ENCODE measurements at places on chromosomes 3 and 15.

DNA sequence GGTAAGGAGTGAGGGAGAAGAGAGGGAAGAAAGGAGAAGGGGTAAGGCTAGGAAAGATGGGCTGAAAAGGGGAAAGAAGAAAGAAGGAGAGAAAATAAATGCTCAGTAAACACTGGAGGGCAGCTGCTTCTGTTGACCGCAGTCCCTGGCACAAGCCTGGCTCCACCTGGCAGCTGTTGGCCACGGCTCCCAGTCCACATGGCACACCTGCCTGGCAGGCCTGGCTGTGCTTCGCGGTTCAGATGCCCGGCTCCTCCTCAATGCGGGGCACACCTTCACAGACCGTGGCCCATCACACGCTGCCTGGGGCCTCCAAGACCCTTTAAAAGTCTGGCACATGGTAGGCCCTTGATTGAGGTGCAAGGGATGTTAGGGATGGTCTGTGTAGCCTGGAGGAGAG lies 516.8 kb upstream of the PROK2 start:
- DNase-seq: no peak

GRCh38 chr3:48634661-48635221 lies 520 bp downstream of the SLC26A6 start:
- peak; percentile 12 for DNase-seq

DNA sequence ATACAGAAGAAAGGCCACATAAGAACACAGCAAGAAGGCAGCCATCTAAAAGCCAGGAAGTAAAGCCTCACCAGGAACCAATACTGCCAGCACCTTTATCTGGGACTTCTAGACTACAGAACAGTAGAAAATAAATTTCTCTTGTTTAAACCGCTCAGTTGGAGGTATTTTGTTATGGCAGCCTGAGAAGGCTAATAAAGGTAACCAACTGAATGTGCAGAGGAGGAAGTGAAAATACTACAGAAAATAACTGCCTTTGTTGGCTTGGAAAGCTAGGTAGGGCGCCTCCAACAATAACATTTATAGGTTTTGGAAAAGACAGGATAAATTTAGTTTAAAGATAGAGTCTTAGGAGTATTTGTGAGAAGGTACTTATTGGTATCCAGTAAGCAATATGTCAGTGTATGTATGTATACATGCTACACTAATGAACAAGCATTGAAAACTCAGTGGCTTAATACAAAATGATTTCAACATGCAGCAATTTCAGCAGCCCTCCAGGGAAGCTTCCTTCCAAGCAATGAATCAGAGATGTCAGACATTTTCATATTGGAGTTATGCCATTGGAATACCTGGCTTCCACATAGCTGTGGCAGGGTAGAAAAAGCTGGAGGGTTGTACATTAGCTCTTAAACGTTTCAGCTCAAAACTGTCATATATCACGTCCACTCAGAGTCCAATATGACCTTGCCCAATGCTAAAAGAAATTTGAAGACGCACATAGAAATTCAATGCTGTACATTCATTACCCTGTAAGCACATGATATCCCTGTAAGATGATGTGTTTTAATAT lies 48.9 kb downstream of the ZBBX start:
- no peak for DNase-seq

DNA sequence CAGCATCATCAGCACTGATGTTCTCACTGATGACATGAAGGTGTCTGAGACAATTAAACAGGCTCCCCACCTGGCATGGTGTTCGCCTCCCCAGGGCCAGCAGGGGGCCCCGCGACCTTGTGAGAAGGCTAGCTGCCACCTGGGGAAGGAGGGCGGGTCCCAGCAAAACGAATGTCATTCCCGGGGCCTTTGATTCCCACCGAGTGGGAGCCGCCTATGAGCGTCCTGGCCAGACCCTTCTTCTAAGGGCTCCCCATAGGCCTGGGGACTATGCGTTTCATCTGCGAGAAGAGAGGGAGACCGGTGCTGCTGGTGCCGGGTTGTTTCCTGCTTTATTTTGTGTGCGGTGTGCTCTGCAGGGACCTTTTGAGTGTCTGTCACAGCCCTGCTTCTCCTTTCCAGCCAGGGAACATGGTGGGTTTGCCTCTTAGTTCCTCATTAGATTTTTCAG lies 20.5 kb upstream of the MINDY4B start:
- DNase-seq: peak; percentile 25

- DNase-seq: no peak
Measured at GRCh38 chr3:35739181-35739809, 100.0 kb downstream of the ARPP21 start.

- no peak for DNase-seq
Measured at GRCh38 chr3:117439812-117440211, 730.2 kb downstream of the TUSC7 start.

DNA sequence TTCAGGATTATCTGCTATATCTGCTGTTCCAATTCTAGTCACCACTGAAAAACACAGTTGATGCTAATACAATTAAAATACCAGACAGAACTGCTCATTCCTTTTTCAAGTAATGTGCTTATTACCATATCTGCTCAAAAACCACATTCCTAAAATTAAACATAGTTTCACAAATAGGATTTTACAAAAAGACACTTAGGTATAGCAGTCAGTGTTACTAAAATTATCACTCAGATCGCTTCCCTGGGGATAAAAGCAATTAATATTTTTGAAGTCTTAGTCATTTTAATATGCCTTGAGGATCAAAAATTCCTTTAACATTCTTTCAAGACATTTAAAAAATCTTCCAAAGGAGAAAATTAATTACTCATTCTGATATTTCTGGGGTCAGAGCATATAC lies 71.5 kb downstream of the RAD18 start:
- DNase-seq: no peak

DNA sequence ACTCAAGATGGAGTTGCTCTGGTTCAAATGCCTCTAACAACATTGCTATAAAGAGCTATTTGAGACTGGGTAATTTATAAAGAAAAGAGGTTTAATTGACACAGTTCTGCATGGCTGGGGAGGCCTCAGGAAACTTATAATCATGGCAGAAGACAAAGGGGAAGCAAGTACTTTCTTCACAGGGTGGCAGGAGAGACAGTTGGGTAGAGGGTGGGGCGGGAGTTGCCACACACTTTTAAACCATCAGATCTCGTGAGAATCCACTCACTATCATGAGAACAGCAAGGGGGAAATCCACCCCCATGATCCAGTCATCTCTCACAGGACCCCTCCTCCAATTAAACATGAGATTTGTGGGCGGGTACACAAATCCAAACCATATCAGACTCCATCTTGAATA lies 30.7 kb downstream of the MAP2K5 start:
- no peak for DNase-seq

DNA sequence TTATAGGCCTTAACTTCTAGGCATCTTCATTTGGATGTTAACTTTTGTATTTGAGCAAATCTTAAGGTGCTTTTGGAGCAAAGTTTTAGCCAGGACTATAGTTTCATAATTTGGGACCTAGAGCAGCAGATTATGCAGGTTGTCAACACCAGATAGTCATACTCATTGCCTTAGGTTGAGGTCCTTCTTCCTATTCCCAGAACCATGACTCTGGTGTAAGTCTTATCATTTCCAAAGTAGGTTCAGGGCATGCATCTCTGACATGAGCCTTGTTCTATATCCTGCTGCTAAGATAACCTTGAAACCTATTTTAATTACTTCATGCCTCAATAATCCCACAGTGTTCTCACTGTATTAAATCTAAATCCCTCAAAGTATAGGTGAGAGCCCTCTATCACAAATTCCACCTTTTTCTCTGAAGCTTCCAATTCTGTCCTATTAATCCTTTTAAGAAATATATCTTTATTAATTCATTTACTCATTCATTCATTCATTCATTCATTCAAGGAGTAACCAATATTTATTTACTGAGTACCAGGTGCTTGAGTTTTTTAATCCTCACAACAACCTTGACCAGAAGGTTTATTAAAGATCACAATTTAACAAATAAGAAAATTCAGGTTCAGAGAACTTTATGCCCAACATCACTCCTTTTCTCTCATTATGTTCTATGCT lies 2.7 kb upstream of the FNDC3B start:
- no peak for DNase-seq

GRCh38 chr3:54575618-54575960 lies 352.3 kb downstream of the LRTM1 start:
- no peak for DNase-seq

DNA sequence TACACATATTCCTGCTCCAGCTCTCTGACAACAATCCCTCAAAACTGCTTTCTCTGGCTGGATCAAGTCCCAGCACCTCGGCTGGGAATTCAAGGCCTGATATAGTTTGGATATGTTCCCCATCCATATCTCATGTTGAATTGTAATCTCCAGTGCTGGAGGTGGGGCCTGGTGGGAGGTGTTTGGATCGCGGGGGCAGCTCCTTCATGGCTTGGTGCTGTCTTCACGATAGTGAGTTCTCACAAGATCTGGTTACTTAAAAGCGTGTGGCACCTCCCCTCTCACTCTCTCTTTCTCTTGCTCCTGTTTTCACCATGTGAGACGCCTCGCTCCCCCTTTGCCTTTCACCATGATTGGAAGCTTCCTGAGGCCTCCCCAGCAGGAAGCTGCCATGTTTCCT lies 47.4 kb upstream of the SYN2 start:
- DNase-seq: no peak

- DNase-seq: no peak
Measured at GRCh38 chr3:137202941-137203340, 245.2 kb downstream of the IL20RB start.

GRCh38 chr3:30319713-30320112 lies 286.7 kb upstream of the TGFBR2 start:
- DNase-seq: no peak

DNA sequence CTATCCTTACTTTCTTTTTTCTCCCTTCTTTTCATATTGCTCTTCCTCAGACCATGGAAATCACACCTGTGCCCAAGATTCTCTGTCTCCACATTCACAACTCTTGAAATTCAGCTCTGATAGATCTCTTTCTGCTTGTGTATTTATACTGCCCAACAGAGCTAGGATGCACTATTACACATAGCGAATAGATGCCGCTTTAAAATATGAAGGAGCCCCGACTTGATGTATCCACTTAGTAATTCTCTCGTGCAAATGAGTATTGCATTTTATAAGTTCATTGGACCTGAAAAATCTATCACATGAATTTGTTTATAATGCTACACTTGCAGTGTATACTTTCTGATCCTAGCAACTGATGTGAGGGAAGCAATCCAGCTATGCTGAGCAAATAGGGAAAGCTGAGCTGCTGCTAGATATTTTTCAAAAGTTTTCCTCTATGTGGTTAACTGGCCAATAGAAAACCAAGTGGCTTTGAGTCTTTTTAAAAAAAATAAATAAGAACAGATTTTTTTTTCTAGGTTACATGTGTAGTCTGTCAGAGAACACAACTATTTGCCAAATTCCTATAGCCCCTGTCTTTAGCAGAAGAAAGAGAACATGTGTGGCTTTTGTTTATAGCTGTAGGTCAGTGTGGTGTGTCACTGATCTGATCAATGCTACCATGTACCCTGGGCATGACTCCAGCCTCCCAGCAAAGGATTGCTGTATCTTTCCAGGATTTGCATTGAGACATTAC lies 64.3 kb upstream of the LEKR1 start:
- no peak for DNase-seq

- no peak for DNase-seq
Measured at GRCh38 chr3:42733501-42734262, 31.1 kb upstream of the HHATL start.

GRCh38 chr3:126451511-126451910 lies 24.2 kb downstream of the ZXDC start:
- no peak for DNase-seq

DNA sequence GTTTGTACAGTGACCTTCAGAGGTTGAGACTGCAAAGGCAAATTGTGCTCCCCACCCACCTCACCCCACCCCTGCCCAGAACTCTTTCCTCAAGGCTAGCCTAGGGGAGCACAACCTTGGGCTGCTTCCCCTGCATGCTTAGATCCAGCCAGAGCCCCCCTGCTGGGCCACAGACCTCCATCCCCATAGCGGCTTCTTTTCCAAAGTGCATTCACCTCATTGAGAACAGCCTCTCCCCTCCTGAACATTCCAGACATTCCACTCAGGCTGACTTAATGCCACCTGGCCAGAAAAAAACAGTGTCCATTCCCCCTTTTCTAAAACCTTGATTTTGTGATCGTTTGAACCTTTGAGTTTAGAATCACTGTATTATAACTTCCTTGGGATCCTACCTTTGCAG lies 124.4 kb upstream of the TOPAZ1 start:
- DNase-seq: no peak

- no peak for DNase-seq
Measured at GRCh38 chr15:89630260-89630659, 25.0 kb downstream of the KIF7 start.

GRCh38 chr15:81163961-81164800 lies 30.1 kb downstream of the CFAP161 start:
- no peak for DNase-seq

GRCh38 chr3:16482770-16483531 lies 30.5 kb downstream of the RFTN1 start:
- no peak for DNase-seq

GRCh38 chr3:37945807-37946530 lies 44.6 kb upstream of the VILL start:
- DNase-seq: no peak

GRCh38 chr3:194346621-194347020 lies 4.5 kb downstream of the CPN2 start:
- DNase-seq: no peak

DNA sequence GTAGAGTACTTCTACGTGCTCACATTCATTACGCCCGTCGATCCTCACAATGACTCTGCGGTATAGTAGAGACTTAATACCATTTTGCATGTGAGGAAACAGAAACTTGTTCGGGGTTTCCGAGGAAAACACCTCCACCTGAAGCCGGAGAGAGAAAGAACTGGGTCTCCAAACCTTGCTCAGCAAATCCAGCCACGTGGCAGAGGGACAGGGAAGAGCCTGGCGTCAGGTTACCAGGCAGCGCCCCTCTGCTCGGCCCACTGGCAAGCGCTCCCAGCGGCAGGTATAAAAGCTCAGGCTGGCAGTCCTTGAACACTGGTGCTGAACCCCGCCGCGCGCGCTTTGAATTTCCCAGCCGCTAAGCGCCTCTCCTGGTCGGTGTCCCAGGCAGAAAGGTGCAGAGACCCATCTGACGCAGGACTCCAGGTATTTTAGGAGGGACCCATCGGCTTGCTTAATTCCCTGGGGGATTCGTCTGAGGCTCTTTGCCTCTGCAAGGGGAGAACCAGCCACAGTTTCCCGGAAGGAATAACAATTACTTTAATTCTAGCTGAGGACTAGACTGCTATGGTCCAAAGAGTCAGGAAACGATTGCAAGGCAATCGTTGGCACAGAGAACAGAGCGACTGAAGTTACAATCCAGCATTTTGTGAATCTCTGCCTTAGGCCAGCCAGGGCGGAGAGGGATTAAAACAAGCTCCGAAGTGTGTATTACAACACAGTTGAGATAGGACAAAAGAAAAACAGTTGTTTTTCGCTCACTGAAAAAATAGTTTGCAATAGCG lies at the start of gene C2CD4A:
TSS of gene C2CD4A (plus strand) at position 315 of the 785 bp plus-strand sequence. CDS start 637 bp downstream, outside the sequence.
- DNase-seq: peak; percentile 36

DNA sequence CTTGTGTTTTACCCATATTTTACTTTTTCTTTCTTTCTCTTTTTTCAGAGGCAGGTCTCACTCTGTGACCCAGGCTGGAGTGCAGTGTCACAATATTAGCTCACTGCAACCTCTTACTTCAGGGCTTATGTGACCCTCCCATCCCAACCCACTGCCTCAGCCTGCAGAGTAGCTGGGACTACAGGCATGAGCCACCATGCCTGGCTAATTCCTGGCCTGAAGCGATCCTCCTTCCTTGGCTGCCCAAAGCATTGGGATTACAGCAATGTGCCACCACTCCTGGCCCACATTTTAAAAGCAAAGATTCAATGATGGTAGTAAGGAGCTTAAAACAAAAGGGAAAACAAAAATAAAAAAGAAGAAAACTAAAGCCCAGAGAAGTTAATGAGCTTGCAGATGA lies 11.1 kb upstream of the CDV3 start:
- DNase-seq: no peak
